ENCODE measurements at places on chromosomes 11 and 22.

DNA sequence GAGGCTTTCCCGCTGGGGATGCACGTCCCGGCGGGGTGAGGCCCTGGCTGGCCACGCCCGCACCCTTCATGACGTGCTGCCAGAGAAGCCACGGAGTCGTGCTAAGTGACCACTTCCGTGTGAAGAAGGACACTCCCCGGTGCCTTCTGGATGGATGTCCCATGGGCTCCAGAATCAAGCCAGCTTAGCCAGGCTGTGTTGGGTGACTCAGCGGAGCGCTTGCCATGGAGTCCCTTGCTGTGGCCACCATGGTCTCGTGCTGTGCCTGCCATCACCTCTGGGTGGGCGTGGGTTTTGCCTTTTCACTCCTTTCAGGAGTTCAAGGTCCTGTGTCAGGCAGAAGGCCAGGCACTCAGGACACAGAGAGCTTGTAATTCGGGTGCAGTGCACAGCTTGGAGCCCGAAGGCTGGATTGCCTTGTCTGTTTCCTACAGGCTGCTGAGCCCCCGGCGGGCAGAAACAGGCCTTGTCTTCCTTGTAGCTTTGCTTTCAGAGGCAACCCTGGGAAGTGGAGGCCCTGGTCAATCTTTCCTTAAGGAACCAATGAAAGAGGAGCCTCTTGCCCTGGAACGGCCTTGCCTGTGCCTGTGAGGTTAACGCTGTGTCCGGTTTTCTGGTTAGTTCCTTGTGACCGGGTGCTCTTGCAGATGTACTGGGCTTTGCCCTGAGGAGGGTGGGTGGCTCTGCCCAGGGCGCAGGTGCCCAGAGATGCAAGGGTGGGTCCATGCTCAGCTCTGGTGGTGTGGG is 268.6 kb downstream of the TBC1D22A start:
- DNase-seq: peak; percentile 57

DNA sequence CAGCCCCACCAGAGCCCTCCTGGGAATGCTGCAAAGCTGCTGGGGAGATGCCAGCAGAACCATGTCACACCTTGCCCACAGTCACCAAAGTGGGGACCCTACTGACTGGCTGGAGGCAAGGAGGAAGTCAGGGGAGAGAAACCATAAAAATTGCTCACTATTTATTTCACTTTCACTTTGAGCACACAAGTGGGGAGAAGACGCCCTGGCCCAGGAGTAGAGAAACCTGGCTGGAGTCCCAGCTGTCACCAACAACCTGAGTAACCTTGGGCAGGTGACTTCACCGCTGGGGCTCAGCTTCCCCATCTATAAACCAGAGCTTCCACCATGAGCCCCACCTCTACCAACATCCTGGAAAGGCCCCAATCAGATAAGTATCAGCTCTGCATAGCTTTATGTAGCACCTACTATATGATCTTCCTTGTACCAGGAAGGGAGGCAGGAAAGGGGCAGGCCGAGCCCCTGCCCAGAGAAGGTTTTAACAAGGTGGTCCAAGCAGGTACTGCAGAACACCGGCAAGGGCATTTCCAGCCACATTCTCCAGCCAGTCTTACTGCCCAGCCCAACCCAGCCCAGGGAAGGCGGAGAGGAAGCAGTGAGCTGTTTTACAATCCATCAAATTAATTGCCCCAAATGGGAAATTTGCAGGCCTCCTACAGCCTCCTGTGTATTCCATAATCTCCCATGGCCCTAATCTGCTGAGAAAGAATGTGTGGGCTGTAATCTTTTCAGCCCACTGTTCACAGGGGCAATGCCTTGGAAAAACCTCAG is 27.6 kb downstream of the PLEKHA7 start:
- peak; percentile 16 for DNase-seq

DNA sequence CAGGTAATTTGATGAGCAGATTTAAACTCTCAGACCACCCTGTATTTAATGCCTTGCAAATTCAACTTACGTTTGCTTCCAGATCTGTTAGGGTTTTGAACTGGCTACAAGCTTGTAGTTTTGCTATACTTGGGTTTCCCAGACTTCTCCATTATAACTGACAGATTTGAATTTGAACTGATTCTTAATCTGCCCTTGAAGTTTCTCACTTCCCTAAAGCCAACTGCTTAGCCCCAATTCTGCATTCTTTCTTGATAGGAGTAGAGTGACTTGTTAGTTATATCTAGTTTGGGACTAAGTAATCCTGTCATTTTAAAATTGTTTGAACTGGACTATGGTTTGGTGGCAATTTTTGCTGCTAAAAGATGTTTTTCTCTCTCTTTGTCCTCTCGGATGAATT is 9.7 kb downstream of the LAYN start:
- DNase-seq: no peak

DNA sequence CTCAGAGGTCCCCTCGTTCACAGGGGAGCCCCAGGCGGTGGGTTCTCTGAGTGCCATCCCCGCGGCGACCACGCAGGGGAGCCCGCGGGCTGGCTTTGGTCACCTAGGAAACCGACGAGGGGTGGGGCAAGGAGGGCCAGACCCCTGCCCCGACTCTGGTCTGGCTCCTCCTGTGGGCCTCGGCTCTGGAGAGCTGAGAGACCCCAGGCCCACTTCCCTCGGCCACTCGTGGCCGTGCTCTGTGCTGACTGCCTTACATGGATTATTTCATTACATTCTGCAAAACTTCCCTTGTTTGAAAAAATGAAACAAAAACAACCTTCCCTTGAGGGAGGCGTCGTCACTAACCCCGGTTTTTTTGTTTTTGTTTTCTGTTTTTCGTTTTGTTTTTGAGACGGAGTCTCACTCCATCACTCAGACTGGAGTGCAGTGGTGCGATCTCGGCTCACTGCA is 15.1 kb upstream of the CYTH4 start:
- no peak for DNase-seq

DNA sequence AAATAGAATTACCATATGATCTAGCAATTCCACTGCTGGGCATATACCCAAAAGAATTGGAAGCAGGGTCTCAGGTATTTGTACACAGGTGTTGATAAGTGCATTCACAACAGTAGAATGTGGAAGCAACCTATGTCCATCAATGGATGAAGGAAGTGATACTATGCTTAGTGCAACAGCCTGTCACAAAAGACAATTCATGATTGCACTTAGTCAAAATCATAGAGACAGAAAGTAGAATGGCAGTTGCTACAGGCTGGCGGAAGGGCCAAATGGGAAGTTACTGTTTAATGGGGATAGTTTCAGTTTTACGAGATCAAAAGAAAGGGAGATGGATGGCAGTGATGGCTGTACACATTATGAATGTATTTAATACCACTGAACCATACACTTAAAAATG is 42.0 kb downstream of the SGSM3 start:
- no peak for DNase-seq

DNA sequence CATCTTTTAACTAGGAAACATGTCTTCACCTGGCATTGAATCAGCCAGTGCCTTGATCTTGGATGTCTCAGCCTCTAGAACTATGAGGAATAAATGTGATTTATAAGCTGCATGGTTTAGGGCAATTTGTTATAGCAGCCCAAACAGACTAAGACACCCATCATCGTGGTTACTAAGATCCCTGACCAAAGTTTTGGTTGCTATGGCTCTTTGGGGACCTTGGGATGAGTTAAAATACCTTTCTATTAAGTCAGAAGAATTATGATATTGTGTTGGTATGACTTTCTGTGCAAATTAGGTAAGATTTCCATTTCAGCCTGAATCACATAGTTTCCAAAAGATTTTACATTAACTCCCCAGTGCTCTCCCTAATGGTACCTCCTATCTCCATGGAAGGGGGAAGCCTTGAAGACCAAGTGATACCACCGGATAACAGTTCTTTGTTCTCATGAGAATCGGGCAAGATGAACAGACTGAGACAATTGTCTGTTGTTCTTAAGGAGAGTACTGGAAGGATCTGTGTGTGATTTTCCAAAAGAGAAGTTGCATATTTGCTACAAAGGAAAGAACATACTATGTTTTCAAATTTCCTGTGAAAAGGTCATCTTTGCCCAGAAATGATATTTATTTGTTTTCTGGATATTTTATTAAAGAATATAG is 60.4 kb upstream of the UBASH3B start:
- no peak for DNase-seq

GRCh38 chr22:24059121-24059520 is 48.0 kb downstream of the CABIN1 start:
- no peak for DNase-seq

DNA sequence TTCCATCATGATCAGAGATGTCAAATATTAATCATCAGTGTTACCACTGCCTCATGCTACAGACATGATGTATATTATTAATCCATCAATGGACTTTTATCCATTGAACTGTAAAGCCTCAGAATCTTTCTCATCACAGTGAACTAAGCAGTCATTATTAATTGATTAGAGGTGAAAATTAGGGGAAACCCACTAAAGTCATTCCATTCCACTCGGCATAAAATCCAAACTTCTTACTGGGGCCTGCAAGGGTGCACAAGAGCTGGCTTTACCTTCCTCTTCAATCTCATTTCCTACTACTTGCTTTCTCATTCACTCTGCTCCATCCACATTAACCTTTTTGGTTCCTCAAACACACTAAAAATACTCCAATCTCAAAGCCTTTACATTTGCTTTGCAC is 7.9 kb upstream of the CD44 start:
- DNase-seq: no peak

DNA sequence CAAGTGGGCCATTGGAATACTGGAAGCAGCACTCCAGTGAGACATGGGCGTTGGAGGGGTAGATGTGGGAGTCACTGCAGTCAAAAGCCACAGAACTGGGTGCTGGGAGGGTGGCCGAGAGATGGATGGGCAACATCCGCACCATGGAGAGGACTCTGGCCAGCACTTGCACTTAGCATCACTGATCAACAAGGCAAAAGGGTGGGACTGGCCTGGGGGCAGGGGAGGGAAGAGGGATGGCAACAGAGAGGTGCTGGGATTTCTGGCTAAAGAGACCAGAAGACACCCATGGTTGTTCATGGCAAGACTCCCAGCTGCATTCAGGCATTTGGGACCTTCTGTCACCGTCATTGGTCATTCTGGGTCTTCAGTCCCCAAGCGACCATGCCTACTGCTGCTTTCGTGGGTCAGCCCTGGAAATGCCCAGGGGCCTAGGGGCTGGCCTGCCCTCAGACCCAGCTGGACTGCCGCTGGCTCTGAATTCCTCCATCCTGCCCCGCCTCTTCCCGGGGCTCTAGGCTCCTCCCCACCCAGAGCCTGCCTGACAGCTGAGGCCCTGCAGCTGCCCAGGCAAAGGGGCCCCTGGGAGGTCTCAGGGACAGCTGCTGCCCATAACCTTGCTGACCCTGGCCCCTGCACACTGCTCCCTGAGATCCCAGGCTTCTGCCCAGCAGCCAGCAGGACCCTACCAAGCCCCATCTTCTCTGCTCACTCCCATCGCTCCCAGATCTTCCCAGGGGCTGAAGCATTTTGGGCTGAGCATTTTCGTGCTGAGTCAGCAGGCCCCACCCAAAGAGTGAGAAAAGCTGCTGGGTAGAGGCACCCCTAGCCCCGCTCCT is 13.0 kb upstream of the CDC42EP2 start:
- no peak for DNase-seq

- peak; percentile 16 for DNase-seq
Measured at GRCh38 chr11:134019500-134019899, 49.4 kb upstream of the JAM3 start.

DNA sequence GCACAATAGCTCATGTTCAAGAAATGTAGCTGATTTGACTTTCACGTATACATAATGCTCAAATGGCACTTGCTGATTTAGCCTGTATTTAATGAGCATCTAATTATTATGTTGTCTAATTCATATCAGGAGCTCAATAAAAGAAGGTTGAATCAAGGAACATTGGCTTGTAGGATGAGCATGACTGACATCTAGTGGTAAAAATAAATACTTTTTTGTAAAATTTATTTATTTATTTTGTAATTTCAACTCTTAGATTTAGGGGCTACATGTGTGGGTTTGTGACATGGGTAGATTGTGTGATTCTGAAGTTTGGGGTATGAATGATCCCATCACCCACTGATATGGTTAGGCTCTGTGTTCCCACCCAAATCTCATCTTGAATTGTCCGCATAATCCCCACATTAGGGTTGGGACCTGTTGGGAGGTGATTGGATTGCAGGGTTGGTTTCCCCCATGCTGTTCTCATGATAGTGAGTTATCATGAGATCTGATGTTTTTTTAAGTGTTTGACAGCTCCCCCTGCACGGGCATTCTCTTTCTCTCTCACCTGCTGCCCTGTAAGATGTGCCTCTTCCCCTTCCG is 1.7 kb upstream of the OR52E5 start:
- DNase-seq: no peak

DNA sequence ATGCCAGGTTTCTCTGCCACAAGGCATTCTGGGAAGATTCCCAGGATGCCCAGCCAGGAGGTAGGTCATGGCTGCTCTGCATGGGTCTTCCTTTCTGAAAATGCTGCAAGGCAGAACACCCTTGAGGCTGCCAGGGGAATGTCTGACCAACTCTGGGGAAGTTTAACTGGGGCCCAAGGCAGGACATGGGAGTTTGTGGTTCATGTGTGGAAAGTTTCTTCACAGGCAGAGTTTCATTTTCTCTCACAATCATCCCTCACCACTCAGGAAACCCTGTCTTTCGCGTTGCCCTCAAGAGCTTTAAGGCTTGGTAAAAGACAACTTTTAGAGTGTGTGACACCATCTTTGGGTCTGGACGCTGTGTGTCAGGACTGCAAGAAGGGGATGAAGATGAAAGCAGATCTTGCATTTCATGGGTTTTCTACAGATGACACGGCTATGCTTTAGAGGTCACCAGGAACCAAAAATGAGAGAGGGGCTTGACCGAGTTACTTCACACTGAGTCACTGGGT is 133.5 kb downstream of the CD44 start:
- no peak for DNase-seq

DNA sequence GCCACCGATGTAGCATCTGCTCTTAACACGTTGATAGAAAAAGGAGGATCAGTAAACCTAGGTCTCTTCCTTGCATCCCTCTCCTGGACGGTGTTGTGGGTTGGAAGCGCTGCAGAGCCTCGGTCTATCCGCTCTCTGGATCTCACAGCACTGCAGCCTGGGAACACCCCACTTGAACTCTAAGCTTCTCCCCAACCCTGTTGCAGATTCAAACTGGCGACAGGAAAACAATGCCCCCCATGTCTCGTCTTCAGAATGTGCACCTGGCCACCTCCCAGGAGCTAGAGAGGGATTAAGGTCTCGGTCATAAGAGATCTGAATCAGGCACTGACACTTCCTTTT is 454 bp downstream of the TMEM218 start:
- DNase-seq: peak; percentile 29

DNA sequence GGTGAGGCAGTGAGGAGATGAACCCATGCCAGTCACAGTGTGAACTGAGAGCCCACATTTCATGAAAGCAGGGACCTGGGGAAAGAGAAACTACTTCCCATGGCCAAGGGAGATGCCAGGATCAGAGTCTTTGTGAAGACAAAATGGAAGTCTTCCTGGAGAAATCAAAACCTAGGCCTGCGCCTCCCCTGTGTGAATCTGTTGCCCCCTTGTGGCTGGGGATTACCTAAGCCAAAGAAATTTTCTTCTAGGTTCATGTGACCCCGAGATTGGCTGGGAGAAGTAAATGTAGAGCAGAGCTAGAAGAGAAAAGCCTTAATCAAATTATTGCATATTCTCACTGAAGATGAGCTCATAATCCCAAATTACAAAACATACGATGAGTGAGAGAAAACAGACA is 1075.3 kb downstream of the TBC1D22A start:
- DNase-seq: no peak

GRCh38 chr11:83044958-83045712 is 26.6 kb downstream of the RAB30 start:
- DNase-seq: no peak

- DNase-seq: no peak
Measured at GRCh38 chr11:7673724-7674434, 579 bp upstream of the CYB5R2 start.
